ENCODE measurements at places on chromosomes 3 and 15.

- no peak for DNase-seq
Observed at GRCh38 chr3:57199895-57200297, at the start of gene HESX1. HESX1 (minus strand) TSS chr3:57199978; CDS start chr3:57199918, 60 bp downstream.

GRCh38 chr15:29770796-29771195 is 51.5 kb downstream of the TJP1 start:
- no peak for DNase-seq

DNA sequence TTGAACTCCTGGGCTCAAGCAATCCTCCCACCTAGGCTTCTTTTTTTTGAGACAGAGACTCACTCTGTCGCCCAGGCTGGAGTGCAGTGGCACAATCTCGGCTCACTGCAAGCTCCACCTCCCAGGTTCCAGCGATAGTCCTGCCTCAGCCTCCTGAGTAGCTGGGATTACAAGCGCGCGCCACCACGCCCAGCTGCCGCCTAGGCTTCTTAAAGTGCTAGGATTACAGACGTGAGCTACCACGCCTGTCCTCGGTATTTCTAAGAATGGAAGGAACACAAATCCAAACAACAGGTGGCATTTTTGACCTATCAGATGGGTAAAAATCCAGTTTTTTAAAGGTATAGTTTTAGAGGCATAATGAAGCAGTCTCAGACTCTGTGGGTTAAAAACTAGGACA is 113.8 kb downstream of the ANP32A start:
- DNase-seq = no peak

DNA sequence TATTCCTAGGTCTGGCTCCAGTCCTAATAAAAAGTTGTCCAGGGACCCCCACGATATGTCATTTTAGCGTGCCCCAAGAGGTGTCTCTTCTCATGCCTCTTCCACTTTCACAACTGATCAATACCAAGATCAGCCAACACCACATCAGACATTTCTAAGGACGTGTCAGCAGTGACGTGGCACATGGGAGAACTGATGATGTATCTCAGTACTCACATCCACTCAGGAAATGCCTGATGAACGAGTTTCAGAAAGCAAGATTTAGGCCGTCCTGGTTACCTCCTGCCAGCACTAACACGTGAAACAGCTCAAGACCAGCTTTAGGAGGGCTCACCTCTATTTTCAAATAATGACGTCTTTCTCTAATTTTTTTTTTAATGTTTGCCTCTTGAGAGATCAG is 19.6 kb downstream of the VGLL4 start:
- no peak for DNase-seq

DNA sequence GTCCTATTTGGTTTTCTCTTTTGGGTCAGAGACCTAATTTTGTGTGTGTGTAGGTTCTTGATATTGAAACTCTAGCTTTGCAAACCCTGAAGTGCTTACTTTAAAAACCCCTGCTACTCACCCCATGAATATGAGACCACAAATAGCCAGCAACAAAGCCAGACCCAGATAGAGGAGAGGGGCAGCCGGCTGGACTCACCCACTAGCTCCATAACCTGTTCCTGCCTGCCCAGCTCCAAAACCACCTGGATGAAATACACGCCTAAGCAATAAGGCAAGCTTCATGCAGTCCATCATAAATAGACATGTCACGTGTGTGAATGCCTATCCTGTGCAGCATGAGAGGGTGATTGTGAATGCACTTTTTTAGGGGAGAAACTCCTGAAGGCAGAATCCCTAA is 3.7 kb upstream of the TXNRD3 start:
- no peak for DNase-seq

GRCh38 chr15:90742087-90742486 is 24.9 kb downstream of the BLM start:
- no peak for DNase-seq

DNA sequence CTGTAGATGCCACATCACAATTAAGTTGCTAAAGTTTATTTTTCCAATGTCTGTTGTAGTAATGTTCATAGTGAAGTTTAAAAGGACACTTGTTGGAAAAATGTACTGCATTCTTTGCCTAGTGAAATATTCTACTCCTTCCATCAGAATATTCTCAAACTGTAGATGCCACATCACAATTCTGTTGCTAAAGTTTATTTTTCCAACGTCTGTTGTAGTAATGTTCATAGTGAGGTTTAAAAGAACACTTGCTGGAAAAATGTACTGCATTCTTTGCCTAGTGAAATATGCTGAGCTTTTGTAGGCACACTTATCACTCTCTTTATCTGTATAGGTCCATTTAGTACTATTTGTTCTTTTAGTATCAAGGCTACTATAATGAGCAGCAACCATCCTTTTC is 836.1 kb downstream of the NAALADL2 start:
- no peak for DNase-seq

DNA sequence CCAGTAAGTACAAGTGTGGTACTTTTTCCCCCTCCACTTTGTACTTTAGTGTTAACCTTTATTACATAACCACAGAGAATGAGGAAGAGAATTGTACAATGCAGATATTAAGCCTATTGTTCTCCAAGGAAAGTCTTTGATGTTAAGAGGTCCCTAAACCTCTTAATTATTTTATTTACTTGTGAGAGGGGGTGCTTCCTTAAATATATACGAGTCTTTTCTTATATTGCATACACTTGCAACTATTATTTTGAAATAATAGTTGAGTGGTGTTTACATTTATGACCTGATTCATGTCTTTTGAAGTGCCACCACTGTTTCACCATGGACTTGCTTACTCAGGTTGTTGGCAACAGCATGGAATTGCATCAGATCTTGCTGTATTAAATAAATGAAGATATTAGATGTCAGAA is 10.1 kb downstream of the USP3 start:
- DNase-seq = no peak

GRCh38 chr15:39624806-39625205 is 43.9 kb downstream of the THBS1 start:
- no peak for DNase-seq

DNA sequence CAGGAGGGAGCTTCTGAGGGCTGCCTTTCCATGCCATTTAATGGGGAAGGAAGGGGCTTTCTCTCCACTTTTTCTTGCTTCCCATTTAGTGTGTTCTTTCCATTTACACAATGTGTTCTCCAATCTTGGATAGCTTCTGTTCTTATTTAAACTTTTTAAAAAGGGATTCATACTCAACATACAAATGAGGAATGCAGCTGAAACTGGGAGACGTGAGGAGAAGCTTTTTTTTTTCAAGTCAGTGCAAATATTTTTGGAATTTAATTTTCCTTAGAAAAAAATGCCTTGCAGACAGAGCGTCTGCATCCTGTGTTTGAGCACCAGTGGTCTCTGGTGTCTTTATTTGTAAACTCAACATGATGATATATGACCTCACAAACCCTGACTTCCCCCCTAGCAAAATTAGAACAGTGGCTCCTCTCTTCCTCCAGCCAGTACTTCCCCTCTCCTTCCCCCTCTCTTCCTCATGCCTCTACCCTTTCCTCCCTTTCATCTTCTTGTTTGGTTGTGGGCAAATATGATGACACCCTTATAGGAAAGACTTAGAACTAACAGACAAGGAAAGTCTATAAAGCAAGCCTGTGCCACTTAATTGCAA is 48.1 kb upstream of the PCSK6 start:
- DNase-seq = no peak

DNA sequence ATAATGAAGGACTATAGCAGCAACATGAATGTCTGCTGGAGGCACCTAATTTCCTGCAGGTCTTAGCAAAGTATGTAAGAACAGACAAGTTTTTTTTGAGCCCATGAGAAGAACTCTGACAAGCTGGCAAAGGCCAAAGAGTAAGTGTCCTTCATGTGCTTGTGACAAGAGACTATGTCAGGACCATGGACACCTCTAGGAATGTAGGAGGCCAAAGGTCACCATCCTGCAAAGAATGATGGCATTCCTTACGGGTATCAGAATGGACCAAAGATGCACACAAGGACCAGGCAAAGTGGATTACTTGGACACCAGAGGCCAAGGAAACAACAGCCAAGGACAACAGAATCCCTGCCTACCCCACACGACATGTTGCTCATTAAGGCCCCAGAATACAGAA is 858.5 kb upstream of the CFAP20DC start:
- DNase-seq = no peak

GRCh38 chr3:179276001-179276400 is 25.1 kb upstream of the KCNMB3 start:
- DNase-seq = no peak

- peak; percentile 45 for DNase-seq
Observed at GRCh38 chr3:183306798-183307671, 54.0 kb downstream of the B3GNT5 start.
